ENCODE measurements at places on chromosomes 1 and 21.

DNA sequence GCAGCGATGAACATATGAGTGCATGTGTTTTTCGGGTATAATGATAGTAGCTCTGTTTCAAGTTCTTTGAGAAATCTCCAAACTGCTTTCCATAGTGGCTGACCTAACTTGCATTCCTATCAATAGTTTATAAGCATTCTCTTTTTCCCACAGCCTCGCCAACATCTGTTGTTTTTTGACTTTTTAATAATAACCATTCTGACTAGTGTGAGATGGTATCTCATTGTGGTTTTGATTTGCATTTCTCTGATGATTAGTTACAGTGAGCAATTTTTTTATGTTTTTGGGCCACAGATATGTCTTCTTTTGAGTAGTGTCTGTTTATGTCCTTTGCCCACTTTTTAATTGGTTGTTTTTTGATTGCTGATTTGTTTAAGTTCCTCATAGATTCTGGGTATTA lies 10.6 kb upstream of the RUNX1 start:
- no peak for DNase-seq

- DNase-seq: no peak
Measured at GRCh38 chr21:45984584-45985095, 3.1 kb downstream of the COL6A1 start.

GRCh38 chr1:200355801-200356200 lies 54.0 kb downstream of the ZNF281 start:
- DNase-seq: no peak

- DNase-seq: no peak
Measured at GRCh38 chr1:7300893-7301663, 470.0 kb upstream of the VAMP3 start.

DNA sequence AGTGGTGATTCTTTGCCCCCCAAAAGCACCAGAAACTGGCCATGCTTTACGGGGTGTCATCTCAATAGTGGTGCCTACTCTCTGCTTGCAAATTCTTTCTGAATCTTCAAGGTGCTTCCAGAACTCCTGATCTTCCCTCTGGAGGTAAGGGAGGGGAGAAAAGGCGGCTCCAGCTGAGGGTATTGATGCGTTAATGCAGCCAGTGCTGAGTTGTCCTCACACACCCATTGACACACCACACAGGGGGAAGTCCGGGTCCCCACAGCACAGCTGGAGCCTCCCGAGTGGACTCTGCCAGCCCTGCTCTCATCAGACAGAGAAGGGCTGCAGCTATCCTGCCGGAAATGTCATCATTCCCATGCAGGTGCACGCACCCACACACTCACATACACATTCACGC lies 1.2 kb downstream of the VSIG8 start:
- DNase-seq: no peak

DNA sequence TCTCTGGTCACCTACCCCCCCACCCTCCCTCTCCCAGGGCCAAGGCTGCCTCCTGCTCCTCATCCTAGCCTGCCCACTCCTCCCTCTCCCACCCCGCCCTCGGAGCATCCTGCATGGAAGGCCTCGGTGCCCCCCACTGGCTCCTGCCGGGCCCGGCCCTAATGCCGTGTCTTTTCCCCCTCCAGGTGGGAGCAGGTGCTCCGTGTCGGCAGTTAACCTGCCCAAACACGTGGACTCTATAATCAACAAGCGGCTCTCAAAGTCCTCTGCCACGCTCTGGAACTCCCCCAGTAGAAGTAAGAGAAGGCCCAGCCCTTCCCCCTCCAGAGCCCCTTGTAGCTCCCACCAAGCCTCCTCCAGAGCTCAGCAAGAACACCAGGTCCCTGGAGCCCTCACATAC lies 18.8 kb downstream of the MAP7D1 start:
- no peak for DNase-seq

DNA sequence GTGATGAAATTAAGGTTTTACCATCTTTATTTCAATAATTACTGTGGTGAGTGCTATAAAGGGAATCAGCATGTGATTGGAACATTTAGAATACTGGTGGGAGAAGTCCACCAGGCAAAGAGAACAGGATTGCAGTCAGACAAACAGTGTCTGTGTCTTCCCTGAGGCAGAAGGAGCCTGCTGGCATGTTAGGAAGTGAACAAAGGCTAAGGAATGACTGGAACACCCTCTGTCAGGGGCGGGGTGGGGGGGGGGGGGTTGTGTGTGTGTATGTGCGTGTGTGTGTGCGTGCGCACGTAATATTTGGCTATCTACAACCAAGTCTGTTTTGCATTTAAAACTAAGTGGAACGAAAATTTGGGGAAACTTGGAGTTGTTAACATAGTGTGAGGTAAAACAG lies 30.2 kb downstream of the SRRM1 start:
- no peak for DNase-seq

DNA sequence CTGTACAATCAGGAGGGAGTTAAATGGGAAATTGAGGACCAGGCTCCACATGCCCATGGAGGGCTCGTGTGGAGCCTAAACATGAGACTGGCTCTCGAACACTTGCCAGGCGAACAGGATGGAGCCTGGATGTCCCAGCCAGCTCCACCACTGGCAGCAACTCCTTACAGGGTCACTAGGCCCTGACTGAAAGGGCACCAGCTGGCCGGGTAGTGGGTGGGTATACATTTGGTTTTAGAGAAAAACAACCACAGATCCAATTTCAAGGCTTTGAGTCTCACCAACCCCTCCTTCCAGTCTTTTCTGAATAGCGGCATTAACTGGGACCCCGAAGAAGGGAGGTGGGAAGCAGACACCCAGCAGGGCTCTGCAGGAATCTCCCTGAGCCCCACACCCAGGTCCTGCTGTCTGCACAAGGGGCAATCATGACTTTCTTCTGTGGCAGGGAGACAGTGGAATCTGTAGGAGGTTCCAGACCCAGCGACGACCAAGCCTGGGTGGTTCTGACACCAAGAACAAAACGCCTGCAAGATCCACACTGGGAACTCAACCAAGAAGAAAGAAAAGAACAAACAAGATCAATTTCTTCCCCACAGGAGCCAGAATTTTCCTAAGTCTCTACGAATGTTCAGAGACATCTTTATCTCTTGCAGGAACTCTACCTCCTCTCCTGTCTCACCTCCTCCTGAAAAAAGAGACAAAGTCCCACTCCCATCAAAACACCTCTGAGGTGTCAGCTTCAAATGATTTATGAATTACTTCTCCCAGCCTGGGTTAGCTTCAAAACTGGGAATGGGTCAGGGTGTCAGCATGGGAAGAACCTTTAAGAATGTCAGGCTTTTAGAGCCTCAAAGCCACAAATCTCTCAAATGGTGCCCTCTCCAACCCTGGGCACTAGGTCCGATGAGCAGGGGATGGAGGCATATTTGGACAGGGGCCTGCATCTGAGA lies 26.5 kb upstream of the SRP9 start:
- DNase-seq: no peak

- DNase-seq: no peak
Measured at GRCh38 chr1:239457491-239458143, 71.2 kb downstream of the CHRM3 start.

DNA sequence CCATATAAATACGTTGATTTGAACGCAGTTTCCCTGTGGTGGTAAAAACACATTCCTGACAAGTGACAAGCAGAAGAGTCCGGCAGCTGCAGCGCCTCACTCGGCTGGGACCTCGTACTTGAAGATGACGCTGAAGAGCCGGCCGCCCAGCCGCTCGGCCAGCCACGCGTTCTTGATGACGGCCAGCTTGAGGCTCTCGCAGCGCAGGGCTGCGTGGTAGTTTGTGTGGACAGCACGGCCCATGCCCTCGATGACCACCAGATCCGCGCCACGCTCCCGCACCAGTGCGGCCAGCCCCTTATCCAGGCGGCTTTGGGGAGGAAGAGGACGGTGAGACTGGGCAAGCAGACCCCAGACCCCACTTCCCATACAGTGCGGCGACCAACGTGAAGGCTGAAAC lies 17.6 kb downstream of the PANK4 start:
- DNase-seq: no peak

- DNase-seq: no peak
Measured at GRCh38 chr1:109991400-109991925, 6.9 kb downstream of the AHCYL1 start.

DNA sequence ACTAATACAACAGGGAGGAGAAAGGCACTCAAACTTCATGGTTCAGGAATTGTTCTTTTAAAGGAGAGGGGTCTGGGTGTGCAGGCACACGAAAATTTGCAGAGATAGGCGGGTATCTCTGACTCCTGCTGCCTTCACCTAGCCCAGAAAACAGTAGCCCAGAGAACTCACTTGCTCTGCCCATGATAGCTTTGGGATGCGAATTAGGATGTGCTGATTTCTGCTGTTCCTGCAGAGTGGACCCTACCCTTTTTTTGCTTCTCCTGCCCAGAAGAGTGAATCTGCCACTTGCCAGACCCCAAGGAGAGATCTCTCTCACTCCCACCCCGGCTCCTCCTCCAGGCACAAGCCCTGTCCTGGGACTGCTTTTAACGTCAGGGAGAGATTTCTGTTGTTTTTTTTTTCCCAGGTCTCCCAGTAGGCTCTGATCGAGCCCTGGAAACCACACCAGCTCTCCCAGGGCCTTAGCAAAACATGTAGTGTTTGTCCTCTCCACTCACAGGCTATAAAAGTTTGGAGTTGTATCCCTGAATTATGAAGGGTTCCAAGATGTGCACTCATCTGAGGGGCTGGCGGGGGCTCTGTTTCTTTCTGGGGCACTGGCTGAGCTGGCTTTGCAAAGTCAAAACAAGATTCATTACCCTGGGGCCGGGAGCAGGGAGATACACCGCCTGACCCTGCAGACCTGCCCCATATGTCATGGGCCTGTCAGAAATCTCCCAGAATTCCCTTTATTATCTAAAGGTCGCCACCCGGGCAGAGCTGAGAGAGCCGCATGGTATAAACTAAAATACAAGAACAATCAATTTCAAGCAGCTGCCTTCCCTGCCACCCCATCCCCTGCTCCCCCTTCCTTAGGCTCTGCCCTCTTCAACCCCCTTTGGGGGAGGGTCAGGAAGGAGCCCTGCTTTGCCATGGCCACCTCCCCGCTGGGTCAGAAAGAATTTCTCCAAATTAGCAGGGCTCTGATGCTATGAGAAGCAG lies 17.9 kb downstream of the PLXNA2 start:
- no peak for DNase-seq

- no peak for DNase-seq
Measured at GRCh38 chr1:235107368-235108184, 21.1 kb downstream of the TOMM20 start.

All from suprapubic skin (tissue), 4 donors.